ENCODE measurements at places on chromosomes 12 and 14.
A peak's percentile ranks its signal among the peaks of the same experiment; 100 is the strongest.

- no peak for DNase-seq
Measured at GRCh38 chr14:69181491-69181890, 9.8 kb upstream of the EXD2 start.

DNA sequence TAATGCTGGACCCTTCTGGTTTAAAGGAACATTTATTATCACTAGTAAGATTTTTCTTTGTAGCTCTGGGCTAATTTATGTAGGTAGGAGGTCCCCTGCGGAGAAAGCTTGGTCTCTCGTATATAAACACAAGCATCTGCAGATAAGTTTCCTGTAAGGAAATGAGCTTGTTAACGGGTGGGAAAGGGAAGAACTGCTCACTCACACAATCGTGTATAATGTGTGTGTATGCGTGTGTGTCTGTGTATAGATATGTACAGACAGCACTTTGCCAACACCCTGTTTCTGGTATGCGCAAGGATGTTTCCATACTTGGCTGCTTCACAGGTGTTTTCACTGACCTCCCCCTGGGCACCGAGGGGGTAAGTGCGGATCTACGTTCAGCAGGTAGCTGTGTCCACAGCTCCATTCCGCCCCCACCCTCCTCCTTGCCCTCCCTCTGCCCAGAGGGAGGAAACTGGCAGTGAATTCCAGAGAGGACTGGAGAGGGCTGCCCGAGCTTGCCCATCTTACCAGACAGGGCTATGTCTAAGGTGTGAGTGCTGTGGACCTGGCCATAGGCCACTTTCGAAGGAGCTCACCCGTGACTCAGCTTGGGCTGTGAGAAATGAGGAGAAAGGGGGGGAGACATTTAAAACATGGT lies 65.2 kb downstream of the NINJ2 start:
- DNase-seq, result no peak

DNA sequence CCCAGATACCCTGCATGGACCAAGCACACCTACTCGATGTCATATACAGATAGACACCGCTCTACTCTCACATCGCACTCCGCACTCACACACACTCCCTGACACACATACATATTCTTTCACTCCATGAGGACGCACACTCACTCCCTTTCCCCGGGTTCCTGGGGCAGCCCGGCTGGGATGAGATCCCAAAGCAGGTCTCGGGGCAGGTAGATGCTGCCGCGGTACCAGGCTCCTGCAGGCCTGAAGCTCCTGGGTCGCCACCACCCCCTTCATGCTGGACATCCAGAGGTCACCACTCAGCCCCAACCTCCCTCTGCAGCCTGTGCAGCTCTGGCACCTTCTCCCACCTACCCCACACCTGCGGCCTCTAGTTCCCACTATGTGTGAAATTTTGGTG lies 2.3 kb downstream of the C1QL4 start:
- no peak for DNase-seq

GRCh38 chr12:104890476-104891096 lies 67.5 kb downstream of the SLC41A2 start:
- DNase-seq, result no peak

- DNase-seq, result no peak
Measured at GRCh38 chr14:94710731-94711130, 59.2 kb downstream of the GSC start.

DNA sequence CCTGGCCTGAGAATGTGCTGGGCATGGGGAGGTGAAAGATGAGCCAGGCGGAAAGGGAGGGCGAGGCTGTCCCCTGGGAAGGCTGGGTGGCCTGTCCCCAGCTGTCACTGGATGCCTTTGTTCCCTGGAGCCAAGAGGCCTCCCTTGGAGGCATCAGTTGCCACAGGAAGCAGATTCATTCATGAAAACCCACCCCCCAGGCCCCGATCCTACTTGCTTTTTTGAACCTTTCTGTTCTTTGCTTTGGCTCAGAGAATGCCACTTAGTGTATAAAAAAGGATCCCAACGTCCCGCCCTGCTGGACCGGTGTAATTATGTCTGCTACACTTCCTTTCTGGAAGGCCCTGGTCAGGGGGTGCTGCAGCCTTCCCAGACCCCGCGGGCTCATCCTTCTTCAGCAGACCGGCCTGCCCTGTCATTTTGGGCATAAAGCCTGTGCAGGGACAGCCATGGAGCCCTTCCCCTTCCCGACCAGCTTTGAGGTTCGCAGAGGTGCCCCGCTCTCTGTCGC lies 220.2 kb downstream of the SLC41A2 start:
- DNase-seq, result peak; percentile 19

DNA sequence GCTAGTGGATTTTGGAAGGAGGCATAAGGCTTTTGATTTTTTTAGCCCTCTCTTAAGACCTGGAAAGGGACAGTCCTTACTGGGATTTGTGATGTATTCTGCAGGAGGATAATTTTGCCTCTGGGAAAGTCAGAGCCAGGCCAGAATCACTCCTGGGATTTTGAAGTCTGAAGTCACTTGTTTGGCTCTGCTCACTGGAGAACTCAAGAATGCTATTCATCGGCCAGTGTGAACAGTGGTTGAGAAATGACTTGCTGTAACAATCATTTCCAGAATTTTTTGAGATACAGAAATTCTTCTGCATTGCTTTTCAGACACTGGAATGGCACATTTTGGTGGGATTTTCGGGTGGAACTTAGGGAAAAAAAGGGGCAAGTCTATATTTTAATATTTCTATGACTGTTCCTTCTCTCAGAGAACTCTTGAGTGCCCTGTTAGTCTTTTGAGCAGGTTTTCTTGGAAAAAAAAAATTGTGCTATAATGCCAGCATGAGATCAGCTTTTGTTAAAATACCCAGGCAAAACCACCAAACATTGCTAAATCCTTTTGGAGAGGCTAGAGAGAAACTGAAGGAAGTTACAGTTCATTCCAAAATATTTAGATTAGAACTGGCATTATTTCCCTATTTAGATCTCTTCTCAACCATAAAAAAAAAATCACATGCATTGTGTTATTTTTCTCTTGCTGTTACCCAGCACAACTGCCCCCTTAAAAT lies 26.1 kb upstream of the BHLHE41 start:
- DNase-seq, result no peak
